Stimulated activated CD4-positive, alpha-beta T cell treated with anti-CD3 and anti-CD28 coated beads, Interleukin-15, amount 100 ng/mL, for 1 hour (primary cell): ENCODE measurements at places on chromosomes 11 and 22.

DNA sequence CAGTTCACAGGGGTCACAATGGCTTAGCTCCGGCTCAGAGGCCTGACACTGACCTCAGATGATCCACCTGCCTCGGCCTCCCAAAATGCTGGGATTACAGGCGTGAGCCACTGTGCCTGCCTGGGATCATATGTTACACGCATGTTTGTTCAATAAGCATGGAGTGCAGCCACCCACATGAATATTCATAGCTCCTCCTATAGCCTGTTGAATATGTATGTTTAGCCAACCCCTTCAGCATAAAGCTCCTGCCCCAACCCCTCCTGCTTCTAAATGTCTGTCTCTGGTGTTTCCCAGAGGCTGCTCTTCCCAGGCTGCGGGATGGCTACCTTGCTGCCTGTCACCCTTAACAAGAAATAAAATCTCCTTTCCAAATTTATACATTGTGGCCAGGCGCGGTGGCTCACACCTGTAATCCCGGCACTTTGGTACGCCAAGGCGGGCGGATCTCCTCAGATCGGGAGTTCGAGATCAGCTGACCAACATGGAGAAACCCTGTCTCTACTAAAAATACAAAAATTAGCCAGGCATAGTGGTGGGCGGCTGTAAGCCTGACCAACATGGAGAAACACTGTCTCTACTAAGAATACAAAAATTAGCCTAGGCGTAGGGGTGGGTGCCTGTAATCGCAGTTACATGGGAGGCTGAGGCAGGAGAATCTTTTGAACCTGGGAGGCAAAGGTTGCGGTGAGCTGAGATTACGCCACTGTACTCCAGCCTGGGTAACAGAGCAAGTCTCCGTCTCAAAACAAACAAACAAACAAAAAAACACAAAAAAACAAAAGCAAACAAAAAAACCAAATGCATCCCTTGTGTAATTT lies 1.1 kb upstream of the APOBEC3F start:
- no peak for DNase-seq

DNA sequence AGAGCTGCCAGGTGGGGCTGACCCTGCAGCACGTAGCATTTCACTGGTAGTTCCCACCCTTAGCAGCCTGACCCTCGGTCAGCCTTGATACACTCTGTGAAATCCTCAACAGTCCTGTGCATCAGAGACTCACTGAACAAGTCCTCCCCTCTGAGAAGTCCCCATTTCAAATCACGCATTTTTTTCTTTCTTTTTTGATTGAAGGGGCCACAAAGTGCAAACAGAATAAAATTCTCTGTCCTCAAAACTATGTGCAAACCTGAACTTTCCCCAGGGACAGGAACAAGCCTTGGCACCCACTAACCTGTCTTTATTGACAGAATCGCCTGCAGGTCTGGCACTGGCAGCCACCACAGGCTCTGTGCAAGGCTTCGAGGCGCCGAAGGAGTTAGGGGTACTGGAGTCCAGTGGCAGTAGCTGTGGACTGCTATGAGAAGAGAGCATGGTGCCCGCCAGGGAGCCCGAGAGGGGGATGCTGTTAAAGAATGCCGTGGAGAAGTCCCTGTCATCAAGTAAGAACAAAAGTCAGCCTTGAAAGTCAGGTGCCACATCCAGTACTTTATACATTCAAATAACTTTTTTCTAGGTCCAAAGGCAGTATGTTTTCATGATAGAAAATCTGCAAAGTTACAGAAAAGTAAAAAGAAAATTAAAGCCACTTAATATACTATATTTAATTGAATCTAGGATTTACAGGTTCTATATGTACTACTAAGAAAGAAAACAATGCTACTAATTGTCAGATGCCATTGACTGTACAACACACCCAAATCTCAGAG lies 53.8 kb downstream of the HIRA start:
- no peak for DNase-seq

DNA sequence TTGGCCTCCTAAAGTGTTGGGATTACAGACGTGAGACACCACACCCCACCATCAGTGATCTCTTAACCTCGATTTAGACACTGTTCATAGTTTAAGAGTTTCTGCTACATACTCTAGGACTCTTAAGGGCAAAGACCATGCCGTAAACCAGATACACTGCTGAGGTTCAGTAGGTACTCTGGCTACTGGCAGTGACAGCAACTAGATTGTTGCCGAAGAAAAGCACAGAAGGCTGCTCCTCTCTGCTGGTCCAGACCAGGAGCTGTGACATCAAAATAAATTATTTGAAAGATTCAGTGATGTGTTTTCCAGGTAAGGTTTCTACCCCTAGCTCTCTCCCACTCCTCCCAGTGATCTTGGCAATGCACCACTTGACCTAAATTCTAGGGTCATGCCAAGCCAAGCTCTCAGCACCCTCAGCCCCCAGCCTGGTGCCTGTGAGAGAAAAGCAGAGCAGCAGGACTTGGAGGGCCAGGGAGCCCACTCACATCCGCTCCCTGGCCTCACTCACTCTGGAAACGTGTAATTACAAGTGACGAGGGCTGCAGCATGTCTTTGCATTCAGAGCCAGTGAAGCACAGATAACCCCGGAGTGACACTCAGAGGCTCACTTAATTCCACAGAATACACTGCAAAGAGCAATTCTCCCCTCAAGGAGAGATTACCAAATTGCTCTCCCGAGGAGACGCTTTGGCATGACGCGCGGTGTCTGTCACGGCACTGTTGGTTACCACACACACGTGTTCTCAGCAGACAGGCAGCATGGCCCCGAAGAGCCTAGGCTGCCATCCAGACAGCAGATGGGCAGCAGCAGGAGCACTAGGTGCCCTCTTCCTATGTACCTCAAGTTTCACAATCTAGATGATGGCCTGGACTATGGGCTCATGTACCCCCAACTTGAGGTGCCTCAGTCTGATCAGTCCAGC lies 96.9 kb upstream of the PITPNB start:
- DNase-seq = no peak

DNA sequence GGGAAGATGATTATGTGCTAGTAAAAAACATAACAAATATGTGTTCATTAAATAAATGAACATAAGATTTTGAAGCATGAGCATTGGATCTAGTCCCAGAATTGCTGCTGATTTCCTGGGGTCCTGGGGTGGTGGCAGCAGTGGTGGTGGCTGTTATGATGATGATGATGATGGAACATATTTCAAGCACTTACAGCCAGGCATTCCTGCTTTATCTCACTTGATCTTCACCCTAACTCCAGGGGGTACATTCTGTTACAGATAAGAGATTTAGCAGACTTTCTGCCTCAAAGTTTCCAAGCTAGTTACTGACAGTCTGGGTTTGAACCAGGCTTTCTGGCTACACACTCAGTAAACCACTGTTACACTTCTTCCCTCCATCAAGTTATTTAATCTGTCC lies 5.2 kb downstream of the TRAPPC4 start:
- DNase-seq = no peak

- DNase-seq = no peak
Observed at GRCh38 chr11:115579181-115579825, 75.1 kb upstream of the CADM1 start.

GRCh38 chr22:19688301-19689290 lies 25.7 kb upstream of the SEPTIN5 start:
- DNase-seq = no peak

- DNase-seq = no peak
Observed at GRCh38 chr11:134293119-134294113, 17.2 kb downstream of the GLB1L3 start.

- no peak for DNase-seq
Observed at GRCh38 chr11:93113824-93114223, 84.0 kb downstream of the SLC36A4 start.

DNA sequence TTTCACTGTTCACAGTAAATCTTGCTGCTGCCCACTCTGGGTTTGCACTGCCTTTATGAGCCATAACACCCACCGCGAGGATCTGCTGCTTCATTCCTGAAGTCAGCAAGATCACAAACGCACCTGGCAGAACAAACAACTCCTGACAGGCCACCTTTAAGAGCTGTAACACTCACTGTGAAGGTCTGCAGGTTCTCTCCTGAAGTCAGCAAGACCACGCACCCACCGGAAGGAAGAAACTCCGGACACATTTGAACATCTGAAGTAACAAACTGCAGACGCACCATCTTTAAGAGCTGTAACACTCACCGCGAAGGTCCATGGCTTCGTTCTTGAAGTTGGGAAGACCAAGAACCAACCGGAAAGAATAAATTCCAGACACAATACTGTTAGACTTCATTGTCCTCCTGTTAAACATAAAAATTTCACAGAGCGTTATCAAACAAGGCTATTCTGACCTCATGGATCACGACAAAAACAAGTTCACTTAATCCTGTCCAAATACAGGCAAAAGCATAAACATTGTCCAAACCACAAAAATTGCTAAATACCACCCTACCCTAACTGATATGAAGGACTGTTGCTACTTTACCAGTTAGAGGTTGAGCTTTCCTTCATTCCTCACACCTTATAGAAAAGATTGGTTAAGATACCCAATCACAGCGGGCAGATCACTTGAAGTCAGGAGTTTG lies 3.0 kb upstream of the CCDC117 start:
- no peak for DNase-seq
